ENCODE measurements at places on chromosomes 16 and 17.

DNA sequence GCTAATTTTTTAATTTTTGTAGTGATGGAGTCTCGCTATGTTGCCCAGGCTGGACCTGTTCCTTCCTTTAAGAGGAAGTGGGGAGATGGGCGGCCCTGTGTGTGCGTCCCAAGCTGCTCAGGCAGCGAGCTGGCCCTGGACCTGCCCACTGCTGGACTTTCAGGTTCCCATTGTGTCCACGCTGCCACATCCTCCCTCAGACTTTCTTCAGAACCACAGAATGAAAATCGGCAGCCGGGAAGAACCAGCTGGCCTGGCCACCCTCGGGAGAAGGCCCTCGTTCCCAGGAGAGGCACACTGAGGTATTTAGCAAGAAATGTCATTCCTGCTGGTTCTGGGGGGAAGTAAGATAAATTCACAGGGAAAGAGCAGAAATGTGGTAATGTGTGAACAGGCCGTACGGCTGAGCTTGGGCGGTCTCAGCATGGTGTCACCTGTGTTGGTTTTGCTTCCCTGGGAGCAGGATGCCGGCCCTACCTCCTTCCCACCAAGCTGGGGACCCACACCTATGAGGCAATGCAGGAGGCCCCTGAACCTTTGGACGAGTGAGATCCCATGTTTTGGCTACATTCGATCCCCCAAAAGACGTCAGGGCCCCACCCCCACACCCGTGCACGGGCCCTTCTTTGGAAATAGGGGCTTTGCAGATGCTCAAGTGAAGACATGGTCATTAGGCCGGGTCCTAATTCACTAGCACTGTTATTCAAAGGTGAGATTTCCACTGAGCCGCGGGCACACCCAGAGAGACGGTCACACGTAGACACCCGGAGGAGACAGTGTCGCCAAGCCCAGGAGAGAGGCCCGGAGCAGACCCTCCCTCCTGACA lies 35.9 kb upstream of the ZNF469 start:
- no peak for DNase-seq

DNA sequence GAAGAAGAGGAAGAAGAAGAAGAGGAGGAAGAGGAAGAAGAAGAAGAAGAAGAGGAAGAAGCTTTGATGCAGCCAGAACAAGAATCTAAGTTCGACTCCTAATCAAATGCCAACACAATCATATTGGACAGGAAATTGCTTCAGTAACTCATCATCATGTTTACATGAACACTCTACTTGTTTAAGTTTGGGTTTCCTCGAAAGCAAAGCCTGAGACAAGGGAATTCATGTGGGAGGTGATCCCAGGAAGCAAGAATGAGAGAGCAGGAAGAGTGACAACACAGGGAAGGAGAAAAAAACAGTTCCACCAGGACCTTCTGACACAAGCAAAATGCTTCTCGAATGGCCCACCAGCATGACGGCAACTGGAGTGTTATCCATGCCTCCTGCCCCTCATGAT lies 279.0 kb downstream of the PMP22 start:
- DNase-seq, result no peak

DNA sequence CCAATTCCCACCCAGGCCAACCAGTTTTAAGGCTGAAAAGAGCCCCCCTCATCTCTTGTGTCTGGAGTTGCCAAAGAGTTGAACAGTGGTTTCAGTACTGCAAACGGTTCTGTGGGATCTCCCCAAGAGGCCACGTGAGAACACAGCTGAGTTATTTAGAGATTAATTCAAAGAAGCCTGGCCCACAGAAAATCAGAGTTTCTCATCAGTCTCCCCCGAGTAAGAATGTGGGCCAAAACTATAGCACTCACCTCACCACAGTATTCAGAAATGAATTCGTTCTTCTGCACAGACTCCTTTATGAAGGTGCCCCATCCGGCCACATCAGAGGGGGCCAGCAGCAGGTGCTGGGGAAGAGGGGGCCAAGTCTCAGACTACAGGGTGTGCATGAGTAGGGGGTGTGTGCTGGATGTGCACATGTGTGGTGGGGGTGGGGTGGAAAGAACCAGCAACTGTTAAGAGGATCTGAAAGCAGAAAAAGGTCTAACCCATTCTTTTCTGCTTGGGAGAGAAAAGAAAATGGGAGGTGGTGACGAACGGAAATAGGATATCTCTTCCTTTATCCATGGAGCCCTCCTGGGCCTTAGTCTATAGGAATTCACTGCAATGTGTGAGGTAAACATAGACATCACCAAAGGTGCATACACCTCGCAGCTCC lies 22.6 kb downstream of the CNTNAP1 start:
- no peak for DNase-seq

- no peak for DNase-seq
Observed at GRCh38 chr17:78875363-78876093, 27.5 kb downstream of the CEP295NL start.

GRCh38 chr17:9974448-9975381 lies 69.6 kb upstream of the RCVRN start:
- DNase-seq, result no peak

DNA sequence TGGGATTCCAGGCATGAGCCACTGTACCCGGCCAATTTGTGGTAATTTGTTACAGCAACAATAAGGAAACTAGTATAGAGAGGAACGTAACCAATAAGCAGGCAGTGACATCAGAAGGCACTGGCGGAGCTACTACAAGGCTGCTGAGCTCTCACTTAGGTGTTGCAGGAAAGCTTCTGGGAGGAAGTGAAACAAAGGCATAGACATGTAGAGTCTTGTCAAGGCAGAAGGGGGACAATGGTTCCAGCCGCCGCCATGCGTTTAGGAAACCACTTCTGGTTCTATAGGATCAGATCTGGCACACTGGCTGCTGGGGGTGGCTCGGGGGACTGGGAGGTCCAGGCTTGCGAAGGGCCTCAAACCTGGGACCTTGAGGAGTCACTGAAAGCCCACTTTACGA lies 9.4 kb upstream of the CPSF4L start:
- no peak for DNase-seq
